ENCODE measurements at places on chromosomes 13 and 19. TPM values are rescaled to one million over a fixed set of nuclear protein-coding genes. Genes with fewer than 3 reads are reported as not detected.

- H3K36me3 ChIP-seq: no peaks in the 10 kb centered on the region
- DNase-seq: peak; percentile 85
- H3K27ac ChIP-seq: peak overlapping the region; percentile 13
- H3K27me3 ChIP-seq: no peaks in the 10 kb centered on the region
- peak overlapping the region; percentile 55 for H3K4me3 ChIP-seq
- H3K4me1 ChIP-seq: no peaks in the 10 kb centered on the region
Measured at GRCh38 chr19:52535771-52536447, 8.4 kb downstream of the ZNF808 start.

DNA sequence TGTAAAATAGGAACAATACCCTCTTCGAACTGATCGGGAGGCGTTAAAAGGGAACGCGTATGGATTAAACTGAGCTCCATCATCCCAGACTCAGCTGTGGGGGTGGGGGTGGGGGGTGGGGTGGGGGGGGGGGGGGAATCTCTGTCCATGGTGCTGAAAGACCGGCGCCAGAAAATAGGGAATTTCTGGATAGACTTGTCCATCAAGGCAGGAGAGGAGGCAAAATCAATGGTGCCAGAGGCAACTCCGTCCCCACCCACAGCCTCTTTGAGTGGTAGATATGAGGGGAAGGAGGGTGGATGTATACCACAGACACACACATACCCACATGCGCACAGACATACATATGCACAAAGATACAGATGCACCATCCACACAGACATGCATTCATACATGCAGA is 37.4 kb downstream of the ZNF787 start:
- DNase-seq: no peak
- peaks cover 8% of the 10 kb centered on the region for H3K4me1 ChIP-seq
- H3K36me3 ChIP-seq: no peaks in the 10 kb centered on the region
- no peak overlapping the region for H3K4me3 ChIP-seq
- H3K27me3 ChIP-seq: no peaks in the 10 kb centered on the region
- no peak overlapping the region for H3K27ac ChIP-seq

DNA sequence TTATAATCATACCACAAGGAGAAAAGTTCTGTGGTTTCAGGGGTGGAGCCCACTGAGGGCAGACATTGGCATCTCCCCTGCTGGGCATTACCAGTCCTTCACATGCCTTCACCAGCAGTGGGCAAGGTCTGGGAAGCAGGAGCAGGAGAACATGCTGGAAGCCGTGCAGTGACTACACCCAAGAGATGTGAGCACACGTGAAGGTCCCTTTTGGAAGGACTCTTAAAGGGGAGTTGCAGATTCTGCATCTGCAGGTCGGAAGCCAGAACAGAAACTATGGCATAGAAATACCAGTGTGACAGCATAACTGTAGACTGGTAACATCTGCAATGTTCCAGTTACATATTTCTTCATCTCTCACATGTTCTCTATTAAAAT is 26.9 kb upstream of the KL start:
- no peaks in the 10 kb centered on the region for H3K4me1 ChIP-seq
- no peak overlapping the region for H3K4me3 ChIP-seq
- no peaks in the 10 kb centered on the region for H3K27me3 ChIP-seq
- no peak for DNase-seq
- no peaks in the 10 kb centered on the region for H3K36me3 ChIP-seq

DNA sequence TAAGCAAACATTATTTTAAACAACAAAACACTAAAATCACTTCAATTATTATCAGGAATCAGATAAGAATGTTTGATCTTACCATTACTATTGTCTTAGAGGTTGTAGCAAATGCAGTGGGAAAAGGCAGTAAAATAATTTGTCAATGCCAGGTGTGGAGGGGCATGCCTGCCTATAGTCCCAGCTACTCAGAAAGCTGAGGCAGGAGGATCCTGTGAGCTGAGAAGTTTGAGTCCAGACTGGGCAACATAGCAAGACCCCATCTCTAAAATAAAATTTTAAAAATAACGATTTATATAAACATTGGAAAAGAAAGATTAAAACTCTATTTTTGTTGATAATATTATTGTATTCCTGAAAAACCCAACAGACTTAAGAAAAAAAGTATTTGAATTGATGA is 66.8 kb downstream of the KL start:
- no peaks in the 10 kb centered on the region for H3K27me3 ChIP-seq
- H3K27ac ChIP-seq: no peak overlapping the region
- no peaks in the 10 kb centered on the region for H3K36me3 ChIP-seq
- no peak for DNase-seq

- no peaks in the 10 kb centered on the region for H3K4me1 ChIP-seq
- no peak for DNase-seq
- H3K36me3 ChIP-seq: no peaks in the 10 kb centered on the region
- H3K4me3 ChIP-seq: no peak overlapping the region
- no peaks in the 10 kb centered on the region for H3K27me3 ChIP-seq
Measured at GRCh38 chr13:95317039-95317989, 16.1 kb upstream of the ABCC4 start.

- H3K27ac ChIP-seq: no peak overlapping the region
- no peak overlapping the region for H3K4me3 ChIP-seq
- H3K4me1 ChIP-seq: no peaks in the 10 kb centered on the region
- H3K36me3 ChIP-seq: no peaks in the 10 kb centered on the region
Measured at GRCh38 chr13:75492389-75492788, 10.4 kb upstream of the TBC1D4 start.

DNA sequence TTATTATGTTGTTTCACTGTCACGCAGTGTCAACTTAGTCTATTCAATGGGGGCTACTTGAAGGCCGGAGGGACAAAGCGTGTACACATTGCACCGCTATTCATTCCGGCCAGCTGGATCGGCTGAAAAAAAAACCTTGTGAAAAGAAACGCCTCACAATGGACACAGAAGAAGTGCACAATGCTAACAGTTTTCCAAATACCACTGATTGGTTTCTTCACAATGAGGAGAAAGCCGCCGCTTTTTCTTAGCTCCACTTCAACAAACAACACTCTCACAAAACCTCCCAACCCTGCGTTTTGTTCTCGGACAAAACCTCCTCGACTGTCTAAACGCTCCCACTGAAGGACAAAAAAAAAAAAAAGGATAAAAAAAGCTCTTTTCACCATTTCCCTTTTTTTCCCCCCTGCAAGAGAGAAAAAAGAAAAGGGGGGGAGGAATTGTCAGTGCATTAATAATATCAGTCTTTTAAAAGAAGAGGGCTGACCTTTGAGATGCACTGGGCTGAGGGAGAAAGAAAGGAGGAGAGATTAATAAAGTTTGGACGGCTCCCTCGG is 5.4 kb downstream of the SOX21 start:
- H3K4me1 ChIP-seq: peaks cover 15% of the 10 kb centered on the region
- peaks cover 100% of the 10 kb centered on the region for H3K27me3 ChIP-seq
- no peak overlapping the region for H3K27ac ChIP-seq
- DNase-seq: no peak
- H3K36me3 ChIP-seq: no peaks in the 10 kb centered on the region
- no peak overlapping the region for H3K4me3 ChIP-seq

- H3K27me3 ChIP-seq: no peaks in the 10 kb centered on the region
- H3K4me1 ChIP-seq: no peaks in the 10 kb centered on the region
- no peak for DNase-seq
- H3K27ac ChIP-seq: peak overlapping the region; percentile 41
- no peak overlapping the region for H3K4me3 ChIP-seq
- H3K36me3 ChIP-seq: no peaks in the 10 kb centered on the region
Measured at GRCh38 chr13:35926859-35927530, 204.2 kb downstream of the DCLK1 start.

DNA sequence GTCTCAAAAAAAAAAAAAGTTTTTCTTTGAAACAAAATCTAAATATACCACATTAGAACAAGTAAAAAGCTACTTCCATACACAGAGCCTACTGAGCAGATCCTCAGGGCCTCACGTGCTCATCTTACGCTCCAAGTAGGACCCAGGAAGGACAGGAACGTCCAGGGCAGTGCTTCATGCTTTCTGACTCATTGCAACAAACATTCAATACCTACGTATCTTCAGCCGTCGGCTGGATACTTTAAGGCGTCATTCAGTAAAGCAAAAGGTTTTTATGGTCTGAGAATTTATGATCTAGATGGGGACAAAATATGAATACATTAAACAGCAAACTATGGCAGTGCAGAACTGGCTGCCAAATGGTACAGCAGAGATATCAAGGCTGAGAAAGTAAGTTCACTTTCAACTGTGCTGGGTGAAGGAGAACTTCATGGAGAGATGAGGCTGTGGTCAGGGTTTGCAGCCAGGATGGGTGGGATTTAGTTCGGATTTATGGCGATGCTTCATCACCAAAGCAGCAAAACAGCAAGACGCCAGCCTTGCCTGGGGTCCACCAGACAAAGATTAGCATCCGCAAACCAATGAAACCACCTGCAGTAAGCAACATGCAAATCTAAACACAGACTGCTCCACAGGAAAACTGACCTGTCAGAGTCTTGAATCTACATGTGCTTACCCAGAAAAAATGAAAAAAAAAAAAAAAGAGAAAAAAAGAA is 20.5 kb downstream of the CARS2 start:
- no peak overlapping the region for H3K4me3 ChIP-seq
- H3K36me3 ChIP-seq: no peaks in the 10 kb centered on the region
- H3K27ac ChIP-seq: no peak overlapping the region
- H3K27me3 ChIP-seq: no peaks in the 10 kb centered on the region
- no peak for DNase-seq

DNA sequence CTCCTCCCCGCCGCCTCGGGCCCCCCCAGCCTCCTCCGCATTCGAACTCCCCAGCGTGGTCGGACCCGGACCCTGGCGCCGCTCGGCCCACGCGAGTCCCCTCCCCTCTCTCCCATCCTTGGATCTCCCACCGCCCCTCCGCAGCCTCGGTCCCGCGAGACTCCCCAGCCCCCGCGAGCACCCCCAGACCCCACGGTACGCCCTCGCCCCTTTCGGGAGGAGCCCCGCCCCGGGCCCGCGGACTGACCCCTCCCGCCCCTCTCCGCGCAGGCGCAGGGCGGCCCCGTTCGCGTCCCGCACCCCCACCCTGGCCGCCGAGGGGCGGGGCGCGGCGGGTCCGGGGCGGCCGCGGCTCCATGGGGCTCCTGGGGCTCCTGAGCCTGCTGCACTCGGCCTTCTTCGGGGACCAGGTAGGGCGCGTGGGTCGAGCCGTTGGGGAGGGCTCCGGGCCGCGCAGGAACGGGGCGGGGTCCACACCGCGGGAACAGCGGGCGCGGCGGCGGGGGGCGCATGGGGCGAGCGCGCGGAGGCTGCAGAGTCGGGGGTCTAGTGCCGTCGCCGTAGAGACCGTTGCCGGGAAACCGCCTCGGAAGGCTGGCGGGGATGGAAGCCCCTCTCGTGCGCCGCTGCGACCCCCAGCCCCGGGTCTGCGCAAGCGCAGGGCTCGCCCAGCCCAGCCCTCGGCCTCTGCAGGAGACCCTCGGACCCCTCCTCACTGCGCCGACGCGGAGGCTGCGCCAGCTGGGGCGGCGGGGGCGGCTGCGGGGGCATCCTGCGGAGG is 3.8 kb upstream of the APC2 start:
- H3K27me3 ChIP-seq: peaks cover 51% of the 10 kb centered on the region
- no peaks in the 10 kb centered on the region for H3K36me3 ChIP-seq
- H3K4me1 ChIP-seq: peaks cover 28% of the 10 kb centered on the region
- no peak overlapping the region for H3K27ac ChIP-seq

GRCh38 chr13:37729876-37730275 is 131.3 kb upstream of the POSTN start:
- no peak for DNase-seq
- H3K36me3 ChIP-seq: no peaks in the 10 kb centered on the region
- no peaks in the 10 kb centered on the region for H3K27me3 ChIP-seq

GRCh38 chr19:19626516-19627472 is 1.2 kb downstream of the LPAR2 start:
- H3K27ac ChIP-seq: no peak overlapping the region
- peaks cover 7% of the 10 kb centered on the region for H3K4me1 ChIP-seq
- H3K27me3 ChIP-seq: no peaks in the 10 kb centered on the region
- DNase-seq: no peak

DNA sequence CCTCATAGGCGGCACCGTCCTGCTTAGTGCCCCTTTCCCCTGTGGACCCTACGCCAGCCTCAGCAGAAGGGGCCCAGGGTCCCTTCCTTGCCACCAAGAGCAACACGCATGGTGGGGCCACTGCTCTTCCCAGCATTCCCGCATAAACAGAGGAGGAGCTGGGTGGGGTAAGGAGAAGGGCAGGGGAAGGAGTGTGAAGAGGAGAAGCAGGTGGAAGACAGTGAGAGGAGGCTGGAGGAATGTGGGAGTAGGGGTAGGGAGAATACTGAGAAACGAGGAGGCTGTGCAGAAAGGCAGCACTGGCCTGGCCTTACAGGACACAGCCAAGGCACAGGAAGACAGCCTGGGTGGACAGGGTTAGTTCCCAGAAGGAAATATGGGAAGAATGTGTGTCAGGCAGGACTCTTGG is 43.9 kb downstream of the ZNF331 start:
- no peaks in the 10 kb centered on the region for H3K27me3 ChIP-seq
- H3K4me3 ChIP-seq: no peak overlapping the region
- H3K36me3 ChIP-seq: no peaks in the 10 kb centered on the region
- DNase-seq: no peak

DNA sequence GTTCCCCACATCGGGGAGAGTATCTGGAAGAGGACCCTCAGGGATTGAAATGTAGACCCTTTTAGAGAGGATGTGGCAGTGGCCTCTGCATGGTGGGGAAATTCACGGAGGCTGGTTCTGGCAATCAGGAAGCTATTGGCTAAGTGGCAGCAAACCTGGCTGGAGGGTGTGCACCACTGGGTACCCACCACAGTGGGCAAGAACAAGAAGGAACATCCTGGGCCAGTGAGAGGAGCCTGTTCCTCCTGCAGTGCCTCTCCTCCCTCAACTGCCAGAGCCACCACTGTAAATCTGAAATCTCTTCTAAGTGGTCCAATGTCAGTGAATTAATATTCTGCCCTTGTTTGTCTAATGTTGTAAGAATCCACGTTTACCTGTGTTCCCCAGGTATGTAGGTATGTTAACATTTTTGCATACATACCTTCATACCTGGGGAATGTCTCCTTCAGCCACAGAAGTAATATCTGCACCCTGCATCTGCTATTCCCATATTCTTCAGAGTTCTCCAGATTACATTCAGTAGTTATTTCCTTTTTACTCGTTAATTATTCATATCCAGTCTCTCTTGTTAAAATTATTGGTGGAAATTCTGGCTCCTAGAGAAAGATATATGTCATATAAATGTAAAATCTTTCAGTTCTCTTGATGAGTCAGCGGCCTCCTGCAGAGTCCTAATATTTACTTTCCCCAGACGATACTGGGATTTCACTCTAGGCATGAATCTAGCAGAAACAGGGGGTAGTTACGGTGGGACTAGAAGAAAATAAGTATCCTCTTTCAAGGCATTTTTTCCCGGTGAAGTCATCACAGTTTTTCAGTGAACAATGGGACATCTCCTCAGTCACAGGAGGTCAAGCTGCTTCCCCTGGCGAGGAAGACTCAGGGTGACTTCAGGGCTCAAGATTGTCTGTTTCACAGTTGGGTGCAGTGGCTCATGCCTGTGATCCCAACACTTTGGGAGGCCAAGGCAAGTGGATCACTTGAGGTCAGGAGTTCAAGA is 148.3 kb downstream of the MYO16 start:
- H3K36me3 ChIP-seq: no peaks in the 10 kb centered on the region
- no peaks in the 10 kb centered on the region for H3K4me1 ChIP-seq
- no peak overlapping the region for H3K27ac ChIP-seq
- H3K4me3 ChIP-seq: no peak overlapping the region
- DNase-seq: no peak

Gene C19orf85
- not detected for total RNA-seq

Gene CAMSAP3
- total RNA-seq: 22.3 TPM
